ENCODE measurements at places on chromosomes 1 and 21.

DNA sequence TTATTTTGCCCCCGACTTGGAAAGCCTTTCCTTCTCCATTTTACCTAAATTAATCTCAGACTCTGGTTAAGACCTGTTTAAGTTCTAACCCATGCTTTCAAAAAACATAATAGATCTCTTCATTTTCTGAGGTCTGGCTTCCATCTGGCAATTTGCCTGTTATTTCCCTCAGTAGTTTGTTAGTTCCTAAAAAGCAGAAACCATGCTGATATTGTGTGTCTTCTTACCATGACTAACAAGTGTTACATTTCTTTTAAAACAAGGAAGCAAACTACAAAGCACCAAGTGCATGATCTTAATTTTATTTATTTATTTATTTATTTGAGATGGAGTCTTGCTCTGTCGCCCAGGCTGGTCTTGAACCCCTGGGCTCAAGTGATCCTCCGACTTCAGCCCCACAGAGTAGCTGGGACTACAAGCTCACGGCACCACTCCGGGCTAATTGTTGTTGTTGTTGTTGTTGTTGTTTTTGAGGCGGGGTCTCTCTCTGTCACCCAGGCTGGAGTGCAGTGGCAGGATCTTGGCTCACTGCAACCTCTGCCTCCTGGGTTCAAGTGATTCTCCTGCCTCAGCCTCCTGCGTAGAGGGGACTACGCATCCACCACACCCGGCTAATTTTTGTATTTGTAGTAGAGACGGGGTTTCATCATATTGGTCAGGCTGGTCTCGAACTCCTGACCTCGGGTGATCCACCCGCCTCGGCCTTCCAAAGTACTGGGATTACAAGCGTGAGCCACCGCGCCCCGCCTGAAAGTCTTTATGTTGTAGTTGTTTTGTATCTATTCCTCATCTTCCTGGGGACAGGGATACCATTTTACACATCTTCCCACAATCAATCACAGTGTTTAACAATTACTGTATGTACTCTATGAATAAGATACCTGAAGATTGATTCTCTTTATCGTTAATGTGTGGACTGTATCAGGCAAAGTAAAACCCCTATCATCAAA lies 1.3 kb upstream of the PATJ start:
- DNase-seq, result no peak

DNA sequence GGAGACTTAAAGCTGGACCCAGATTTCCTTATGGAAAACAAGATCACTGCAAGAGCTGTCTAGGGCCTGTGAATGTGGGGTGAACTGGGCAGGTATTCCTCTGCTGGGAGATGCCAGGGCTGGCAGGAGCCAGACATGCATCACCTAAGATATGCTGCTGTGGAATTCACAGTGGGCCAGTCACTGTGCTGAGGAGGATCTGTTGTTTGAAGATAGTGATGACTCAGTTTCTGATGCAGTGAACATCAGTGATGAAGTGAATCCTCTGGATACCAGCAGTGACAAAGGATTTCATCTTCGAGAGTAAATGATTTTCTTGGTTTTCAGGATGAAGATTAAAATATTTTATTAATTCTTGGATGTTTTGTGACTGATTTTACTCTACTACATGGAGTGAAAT lies 29.9 kb upstream of the CAMSAP2 start:
- DNase-seq, result peak; percentile 13

GRCh38 chr1:36775716-36776115 lies 258.6 kb downstream of the GRIK3 start:
- DNase-seq, result no peak

DNA sequence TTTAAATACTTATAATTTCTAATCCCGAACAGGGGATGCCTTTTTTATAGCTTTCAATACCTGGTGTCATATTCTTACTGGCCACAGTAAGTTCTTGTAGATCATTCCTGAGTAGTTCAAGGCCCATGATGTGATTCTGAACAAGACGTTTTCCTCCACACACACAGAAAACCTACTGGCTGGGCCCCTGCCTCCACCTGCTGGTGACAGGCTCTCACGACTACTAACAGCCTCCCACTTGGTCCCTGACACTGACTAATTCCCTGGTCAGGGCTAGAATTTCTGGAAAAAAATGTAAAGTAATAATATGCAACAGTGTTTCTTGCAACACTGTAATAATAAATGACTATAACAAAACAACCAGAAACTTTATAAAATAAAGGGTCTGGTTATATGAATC lies 50.4 kb upstream of the RIPK4 start:
- DNase-seq, result peak; percentile 74

DNA sequence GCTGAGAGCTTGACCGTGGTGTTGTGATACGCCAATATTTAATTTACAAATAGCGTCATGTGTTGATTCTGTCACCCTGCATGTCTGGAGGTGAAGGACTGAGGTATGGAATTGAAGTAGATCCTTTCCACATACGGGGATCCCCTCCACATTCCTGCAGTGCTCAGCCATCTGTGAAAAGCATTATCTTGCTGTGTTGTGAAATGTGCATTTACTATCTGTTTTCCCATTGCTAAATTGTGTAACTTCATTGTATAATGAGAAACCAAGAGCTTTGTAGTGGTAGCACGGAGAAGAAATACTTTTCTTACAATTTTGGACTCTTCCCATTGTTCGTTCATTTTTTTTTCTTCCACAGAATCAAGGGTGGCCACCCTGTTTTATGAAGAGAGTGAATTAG lies 577.3 kb upstream of the ZP4 start:
- DNase-seq, result no peak

DNA sequence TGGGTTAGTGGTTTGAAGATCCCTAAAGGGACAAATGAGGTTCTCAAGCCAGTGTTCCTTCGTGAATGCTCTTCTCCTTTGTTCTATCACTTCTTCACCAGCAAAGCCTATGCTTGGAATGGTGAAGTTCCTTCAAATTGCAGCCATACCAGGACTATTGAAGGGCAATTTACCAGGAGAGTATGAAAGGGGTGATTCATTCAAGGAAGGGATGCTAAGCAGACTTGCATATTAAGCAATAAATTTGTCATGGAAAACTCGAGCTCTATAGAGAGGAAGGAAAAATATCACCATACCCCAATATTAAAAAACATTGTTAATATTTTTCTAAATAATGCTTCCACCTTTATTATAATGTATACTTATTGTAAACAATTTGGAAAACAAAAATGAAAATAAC lies 9.3 kb upstream of the TSNAX start:
- no peak for DNase-seq

- no peak for DNase-seq
Observed at GRCh38 chr1:22796642-22797041, 86.0 kb downstream of the EPHB2 start.

DNA sequence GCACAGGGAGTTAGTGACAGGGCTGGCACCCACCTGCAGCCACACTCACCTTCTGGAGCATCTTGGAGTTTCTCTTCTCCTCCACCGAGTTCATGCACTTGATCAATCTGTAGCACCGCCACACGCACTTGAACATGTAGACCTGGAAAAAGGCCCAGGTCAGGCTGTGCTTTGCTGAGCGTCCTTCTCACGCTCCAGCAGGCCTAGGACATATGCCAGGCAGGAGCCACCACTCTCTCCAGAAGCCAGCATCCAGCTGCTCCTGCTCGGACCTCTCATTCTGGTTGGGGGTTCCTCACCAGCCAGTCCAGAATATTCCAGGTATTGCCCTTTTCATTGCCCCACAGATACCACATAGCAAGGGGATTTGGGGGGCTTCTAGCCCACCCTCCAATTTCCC lies 11.7 kb upstream of the MATN1 start:
- DNase-seq, result no peak

- DNase-seq, result no peak
Observed at GRCh38 chr1:197768014-197768805, 7.1 kb downstream of the DENND1B start.

DNA sequence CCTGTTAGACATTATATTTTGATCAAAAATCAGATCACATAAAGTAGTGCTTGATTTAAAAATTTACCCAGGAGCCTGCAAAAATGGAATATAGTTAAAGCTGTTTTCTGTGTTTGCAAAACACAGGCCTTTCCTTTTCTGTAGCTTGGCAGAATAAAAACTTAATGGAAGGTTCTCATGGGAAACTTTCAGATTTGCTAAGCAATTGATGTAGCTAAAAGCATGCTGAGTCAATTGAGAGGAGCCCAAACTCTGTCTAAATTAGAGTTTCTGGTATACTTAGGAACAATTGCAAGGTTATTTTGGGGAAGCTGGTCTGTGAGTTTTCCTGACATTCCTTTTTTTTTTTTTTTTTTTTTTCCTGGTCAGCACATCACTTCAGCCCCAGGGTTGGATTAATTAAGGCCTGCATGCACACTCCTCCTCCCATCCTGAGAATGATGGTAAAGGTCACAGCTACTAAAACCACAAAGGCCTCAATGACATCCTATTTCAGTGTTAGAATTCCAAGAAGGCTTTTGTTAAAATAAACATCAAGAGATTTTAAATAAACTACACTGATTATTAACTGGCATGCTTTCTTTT lies 608.7 kb downstream of the PLPP3 start:
- DNase-seq, result peak; percentile 11

DNA sequence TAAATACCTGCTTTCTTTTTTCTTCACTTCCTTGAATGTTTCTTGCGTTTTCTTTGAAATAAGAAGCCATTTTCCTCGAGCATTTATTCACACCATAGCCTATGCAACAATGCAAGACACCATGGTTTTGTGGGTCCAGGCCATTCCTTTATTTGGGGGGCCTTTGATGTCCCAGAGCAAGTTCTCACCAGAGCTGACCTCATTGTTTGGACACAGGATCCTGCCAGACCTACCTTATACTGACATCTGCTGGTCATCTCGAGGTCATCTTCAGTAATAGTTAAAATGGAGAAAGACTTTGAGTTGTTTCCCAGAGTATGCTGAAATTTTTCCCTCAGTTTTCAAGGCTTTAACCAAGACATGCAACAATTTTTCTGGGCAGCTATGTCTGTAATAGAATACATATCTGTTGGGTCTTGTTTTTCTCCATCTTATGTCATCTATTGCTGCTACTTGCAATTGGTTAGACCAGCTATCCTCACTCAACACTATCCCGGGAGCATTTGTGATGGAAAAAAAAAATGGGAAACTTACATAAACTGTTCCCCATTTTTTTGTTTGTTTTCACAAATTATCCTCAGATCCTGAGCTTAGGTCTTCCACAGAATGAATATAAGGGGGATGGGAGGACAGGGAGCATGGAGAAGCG lies 34.0 kb upstream of the BACE2 start:
- DNase-seq, result peak; percentile 30

DNA sequence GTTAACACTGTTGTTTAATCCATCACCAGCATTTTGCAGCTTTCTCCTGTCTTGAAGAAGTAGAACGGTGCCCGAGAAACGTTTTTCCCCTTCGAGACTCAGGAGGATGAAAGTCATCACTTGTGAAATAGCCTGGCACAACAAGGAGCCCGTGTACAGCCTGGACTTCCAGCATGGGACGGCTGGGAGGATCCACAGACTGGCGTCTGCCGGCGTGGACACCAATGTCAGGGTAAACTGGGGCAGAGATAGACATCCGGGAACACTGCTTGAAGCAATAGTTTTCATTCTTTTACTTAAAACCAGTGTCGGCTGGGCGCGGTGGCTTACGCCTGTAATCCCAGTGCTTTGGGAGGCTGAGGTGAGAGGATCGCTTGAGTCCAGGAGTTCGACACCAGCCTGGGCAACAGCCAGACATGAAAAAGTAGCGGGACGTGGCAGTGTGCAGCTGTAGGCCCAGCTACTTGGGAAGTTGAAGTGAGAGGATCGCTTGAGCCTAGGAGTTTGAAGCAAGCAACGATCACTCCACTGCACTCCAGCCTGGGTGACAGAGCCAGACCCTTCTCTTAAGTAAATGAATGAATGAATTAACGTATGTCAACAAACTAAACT lies 945 bp downstream of the CHAF1B start:
- DNase-seq, result no peak

- DNase-seq, result no peak
Observed at GRCh38 chr1:172682812-172683211, 23.9 kb downstream of the FASLG start.

- peak; percentile 49 for DNase-seq
Observed at GRCh38 chr1:24765308-24765988, 20.2 kb downstream of the CLIC4 start.

DNA sequence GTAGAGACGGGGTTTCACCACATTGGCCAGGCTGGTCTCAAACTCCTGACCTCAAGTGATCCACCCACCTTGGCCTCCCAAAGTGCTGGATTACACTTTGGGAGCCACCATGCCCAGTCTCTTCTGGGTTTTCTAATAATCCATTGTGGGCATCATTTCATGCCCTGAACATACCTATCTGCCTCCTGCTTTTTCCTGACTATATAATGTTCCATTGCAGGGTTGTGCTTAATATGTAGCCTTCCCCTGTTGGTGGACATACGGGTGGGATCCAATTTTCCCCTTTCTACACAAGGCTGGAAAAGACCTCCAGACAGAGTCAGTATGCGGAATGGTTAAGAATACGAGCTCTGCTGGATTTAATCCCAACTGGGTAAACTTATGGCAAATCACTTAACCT lies 3.5 kb upstream of the ZNF683 start:
- DNase-seq, result no peak

GRCh38 chr1:221858818-221859611 lies 117.1 kb upstream of the DUSP10 start:
- peak; percentile 89 for DNase-seq

DNA sequence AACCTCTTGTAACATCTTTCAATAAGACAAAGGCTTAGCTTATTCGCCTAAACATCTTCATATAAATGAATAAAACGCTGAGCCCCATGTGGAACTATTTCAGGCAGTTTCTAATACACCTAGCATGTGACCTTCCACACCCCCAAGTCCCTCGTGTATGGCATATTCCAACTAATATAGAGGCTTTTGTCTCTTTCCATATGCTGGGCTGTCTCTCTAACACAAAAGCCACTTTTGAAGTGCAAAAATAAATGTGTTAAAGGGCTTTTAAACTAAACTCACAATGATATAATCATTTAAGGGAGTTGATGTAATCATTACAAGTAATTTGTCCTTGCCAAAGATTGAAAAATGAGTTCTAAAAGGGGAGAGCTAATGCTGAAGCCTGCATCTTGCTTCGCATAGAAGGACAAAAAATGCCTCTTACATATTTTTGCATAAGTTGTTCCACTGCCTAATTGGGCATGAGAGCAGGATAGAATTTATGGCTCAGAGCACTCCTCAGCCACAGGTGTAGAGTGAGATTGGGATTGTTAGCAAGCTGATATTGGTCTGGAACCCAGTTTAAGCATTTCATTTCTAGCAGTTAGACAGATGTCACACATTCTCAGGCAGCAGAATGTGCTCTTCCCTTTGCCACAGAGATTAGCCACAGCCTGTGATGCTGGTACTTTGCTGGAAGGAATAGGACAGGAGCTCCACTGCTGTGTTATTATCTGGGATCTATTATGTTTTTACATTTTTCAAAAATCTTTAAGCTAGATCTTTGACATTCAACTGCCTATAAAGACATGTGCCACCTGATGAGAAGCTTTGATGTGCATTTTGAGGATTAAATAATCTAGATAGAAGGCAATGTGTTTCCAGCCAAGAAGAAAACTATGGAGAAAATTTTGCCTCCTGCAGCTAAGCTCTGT lies 1044.4 kb downstream of the ADGRL2 start:
- no peak for DNase-seq

- DNase-seq, result no peak
Observed at GRCh38 chr1:31753707-31754349, 10.3 kb downstream of the ADGRB2 start.

- no peak for DNase-seq
Observed at GRCh38 chr1:115445090-115445489, 107.0 kb upstream of the NGF start.

Data from HFFc6 (cell line).